WTC11 (cell line): ENCODE measurements at places on chromosomes 1 and 21.

GRCh38 chr1:74534241-74534640 is 21.8 kb upstream of the LRRC53 start:
- DNase-seq, result no peak

GRCh38 chr1:21662426-21663247 is 6.5 kb downstream of the RAP1GAP start:
- DNase-seq, result no peak

DNA sequence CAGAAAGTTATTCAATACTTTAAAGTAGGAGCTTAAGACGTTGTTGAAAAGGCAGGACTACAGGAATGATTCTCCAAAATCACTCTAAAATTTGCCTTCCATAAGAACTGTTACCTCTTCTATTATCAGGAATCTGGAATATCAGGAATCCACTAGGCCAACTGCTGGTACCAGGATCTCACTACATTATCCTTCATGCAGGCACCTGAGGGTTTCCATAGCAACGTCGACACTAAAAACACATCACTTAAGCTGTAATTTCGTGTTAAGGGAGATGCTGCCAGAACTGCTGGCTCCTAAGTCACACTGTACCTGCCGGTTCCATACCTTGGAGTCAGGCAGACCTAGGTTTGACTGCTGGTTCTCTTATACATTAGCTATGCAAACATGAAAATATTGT is 139.7 kb upstream of the C1orf87 start:
- DNase-seq, result no peak

DNA sequence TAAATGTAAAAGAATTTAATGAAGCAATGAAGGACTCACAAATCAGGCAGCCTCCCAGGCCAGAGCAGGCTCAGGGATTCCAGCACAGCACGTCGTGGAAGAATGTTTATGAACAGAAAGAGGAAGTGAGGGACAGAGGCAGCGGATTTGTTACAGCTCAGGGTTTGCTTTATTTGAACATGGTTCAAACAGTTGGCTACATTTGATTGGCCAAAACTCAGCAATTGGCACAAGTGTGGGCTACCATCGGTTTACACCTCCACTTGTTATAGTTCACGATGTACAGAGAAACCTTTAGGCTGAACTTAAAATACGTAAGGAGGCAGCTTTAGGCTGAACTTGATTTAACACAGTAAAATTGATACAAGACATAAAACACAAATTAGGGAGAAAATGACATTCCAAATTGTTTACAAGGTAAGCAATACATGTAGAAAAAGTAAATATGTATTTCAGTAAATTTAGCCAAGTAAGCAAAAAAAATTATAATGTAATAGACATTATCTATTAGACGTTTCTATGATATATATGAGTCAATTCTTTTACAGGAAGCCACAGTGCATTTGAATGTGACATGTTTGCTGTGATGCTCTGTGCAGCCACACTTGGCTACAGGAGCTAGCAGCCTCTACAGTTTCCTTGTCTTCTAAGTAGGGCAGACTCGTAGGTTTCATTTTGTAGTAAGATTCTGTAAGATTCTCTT is 126.5 kb downstream of the ADSS2 start:
- DNase-seq, result no peak

DNA sequence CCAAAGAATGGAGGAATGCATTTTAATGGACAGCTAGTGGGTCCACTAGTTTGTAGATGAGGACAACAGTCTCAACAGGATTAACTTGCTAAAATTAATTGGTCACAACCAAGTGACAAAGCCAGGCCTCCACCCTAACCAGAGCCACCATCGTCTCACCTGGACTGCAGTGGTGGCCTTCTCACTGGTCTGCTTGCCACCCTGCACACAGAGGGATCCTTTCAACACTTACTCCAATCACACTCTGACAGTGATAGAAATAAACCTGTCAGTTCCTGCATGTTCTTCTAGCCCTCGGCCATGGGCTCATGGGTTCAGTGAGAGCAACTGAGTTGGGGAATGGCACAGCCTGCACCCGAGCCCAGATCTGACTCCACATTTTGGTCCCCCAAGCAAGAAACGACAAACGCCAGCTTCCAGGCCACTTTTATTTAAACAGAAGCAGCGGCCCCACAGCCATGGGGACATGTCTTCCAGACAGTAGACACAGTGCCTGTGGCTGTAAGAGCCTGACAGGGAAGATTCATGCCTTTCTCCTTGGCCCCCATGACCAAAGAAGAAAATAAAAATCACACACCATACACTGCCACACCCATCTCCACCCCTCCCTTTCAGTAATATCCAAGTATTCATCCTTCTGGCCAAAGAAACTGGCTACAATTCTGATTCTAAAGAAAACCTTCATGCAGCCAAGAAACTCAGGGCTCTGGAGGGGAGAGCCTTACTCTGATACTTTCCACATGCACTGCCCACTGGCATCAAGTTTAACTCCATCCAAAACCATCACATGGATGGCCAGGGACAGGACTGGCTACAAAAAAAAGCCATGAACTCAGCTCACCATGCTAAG is 37.6 kb downstream of the DHCR24 start:
- DNase-seq, result no peak

GRCh38 chr1:119878171-119878570 is 18.1 kb downstream of the ADAM30 start:
- no peak for DNase-seq

DNA sequence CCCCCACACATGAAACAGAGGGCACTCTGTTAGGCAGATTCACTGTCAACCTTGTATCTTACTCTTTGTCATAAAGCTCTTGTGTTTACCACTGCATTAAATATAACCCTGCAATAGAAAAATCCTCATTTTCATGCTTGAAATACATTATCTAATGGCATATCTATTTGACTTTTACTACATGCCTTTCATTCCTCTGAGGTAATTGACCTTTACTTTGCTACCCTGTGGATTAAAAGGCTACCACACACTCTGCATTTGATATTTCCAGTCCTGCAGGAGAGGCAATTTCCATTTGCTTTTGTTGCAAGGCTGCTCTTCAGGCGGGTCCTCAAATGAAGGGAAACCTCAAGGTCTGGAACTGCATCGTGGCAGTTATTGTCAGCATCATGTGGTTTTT is 238.0 kb downstream of the NTNG1 start:
- DNase-seq, result no peak

GRCh38 chr1:32989160-32990050 is 24.8 kb upstream of the RNF19B start:
- no peak for DNase-seq

- no peak for DNase-seq
These were observed 91.6 kb downstream of the RGL1 start for GRCh38 chr1:183896466-183897048.

GRCh38 chr1:30523055-30524020 is 200.0 kb downstream of the MATN1 start:
- no peak for DNase-seq
